CD4-positive, alpha-beta T cell (primary cell): ENCODE measurements at places on chromosomes 7 and 10. TPM values are rescaled to one million over a fixed set of nuclear protein-coding genes. Genes with fewer than 3 reads are reported as not detected.

DNA sequence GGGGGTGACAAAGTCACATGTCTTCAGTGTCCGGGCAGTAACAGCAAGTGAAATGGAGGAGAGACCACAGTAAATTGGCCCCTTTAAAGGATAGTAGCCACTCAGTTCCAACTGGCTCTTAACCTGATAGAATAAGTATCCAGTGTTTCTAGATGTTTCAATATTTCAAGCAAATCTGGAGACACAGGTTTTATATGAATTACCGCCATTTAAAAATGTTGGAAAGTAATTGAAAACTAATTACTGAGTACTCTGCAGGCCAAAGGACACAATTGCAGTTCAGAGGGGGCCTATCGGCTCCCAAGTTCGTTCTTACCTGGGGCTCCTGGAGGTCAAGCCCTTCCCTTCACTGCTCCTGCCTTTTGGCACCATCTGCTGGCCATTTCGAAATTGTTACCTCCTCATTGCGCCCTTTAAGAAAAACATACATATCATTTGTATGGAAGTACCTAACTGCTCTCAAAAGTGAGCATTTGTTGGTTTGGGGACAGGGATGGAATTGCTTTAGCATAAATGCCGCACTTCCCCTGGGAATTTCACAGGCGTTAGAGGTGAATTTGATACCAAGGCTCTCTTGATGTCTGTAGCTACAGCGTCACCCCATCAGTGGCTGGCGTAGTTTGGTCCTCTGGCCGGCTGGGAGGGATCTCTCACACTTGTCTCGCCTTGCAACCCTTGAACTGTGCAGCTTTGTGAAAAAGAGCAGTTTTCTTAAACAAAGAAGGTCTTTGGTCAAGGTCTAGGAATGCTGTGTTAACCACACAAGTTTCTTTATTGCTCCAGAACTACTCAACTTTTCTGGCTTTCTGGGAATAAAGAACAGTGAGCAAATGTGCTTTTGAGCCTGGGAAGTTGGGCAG lies 220.0 kb downstream of the ARHGAP21 start:
- H3K4me1 ChIP-seq: no peaks in the 10 kb centered on the region
- H3K36me3 ChIP-seq: no peaks in the 10 kb centered on the region
- no peak for DNase-seq
- peaks cover 3% of the 10 kb centered on the region for H3K27me3 ChIP-seq

- no peaks in the 10 kb centered on the region for H3K4me1 ChIP-seq
- H3K27ac ChIP-seq: no peak overlapping the region
- DNase-seq: no peak
- no peaks in the 10 kb centered on the region for H3K27me3 ChIP-seq
Observed at GRCh38 chr10:108327706-108328105, 1163.2 kb upstream of the SORCS1 start.

- H3K27ac ChIP-seq: no peak overlapping the region
- no peaks in the 10 kb centered on the region for H3K27me3 ChIP-seq
- DNase-seq: no peak
- H3K4me3 ChIP-seq: no peak overlapping the region
- no peaks in the 10 kb centered on the region for H3K36me3 ChIP-seq
Observed at GRCh38 chr10:59678884-59679301, 30.8 kb downstream of the SLC16A9 start.

- no peaks in the 10 kb centered on the region for H3K36me3 ChIP-seq
- no peak overlapping the region for H3K27ac ChIP-seq
- no peaks in the 10 kb centered on the region for H3K4me1 ChIP-seq
Observed at GRCh38 chr10:133511907-133512528, 15.1 kb upstream of the CYP2E1 start.

GRCh38 chr10:61166065-61166464 lies 222.1 kb upstream of the RHOBTB1 start:
- no peaks in the 10 kb centered on the region for H3K36me3 ChIP-seq
- H3K27ac ChIP-seq: no peak overlapping the region
- no peaks in the 10 kb centered on the region for H3K4me1 ChIP-seq
- no peak for DNase-seq
- no peaks in the 10 kb centered on the region for H3K27me3 ChIP-seq
- no peak overlapping the region for H3K4me3 ChIP-seq

DNA sequence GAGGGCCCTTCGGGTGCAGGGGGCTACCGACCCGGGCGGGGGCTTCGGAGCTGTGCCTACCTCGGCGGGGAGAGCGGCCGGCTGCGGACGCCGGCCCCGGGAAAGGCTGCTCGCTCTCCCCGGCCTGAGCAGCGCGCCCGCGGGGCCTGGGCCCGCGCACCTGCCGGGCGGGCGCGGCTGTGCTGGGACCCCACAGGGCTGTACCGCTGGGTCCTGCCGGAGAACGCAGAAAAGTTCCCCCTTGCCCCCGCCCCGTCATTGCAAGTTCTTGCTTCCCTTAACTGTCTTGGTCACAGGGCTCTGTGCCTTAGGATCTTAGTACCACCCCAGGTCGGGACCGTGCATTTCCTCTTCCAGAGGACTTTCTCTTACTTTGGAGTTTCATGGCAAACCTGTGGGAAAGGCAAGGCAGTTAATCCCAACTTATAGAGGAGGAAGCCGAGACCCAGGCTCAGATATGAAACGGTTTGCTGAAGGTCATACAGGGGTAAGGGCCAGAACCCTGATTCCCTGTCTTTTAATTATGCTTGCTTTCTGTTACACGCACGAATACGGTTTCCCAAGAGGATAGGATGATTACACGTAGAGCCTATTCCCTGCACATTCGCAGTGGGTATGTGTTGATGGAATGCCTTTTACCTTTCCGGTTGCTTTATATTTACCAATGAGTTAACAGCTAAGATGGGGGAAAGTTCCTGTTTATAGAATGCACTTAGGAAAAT lies 652 bp downstream of the PCGF5 start:
- peaks cover 15% of the 10 kb centered on the region for H3K36me3 ChIP-seq
- no peaks in the 10 kb centered on the region for H3K27me3 ChIP-seq
- peak; percentile 13 for DNase-seq
- H3K27ac ChIP-seq: no peak overlapping the region

DNA sequence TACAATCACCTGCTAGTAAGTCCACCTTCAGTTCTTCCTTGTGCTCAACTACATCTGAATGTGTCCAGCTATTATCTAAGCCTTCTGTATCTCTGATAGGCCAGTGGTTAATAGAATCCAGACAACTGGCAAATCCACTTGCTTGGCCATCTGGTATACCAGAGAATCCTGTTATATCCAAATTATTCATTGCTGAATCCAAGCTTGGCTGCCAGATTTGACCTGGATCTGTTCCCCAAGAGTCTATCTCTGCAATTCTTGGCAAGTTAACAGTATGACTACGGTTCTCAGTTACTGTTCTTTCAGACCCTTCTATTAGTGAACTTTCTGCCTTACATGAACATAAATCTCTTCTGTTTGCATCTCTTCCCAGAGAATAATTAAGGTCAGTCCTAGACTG lies 154.6 kb upstream of the TARP start:
- H3K36me3 ChIP-seq: no peaks in the 10 kb centered on the region
- DNase-seq: no peak
- peaks cover 10% of the 10 kb centered on the region for H3K4me1 ChIP-seq
- no peaks in the 10 kb centered on the region for H3K27me3 ChIP-seq
- no peak overlapping the region for H3K4me3 ChIP-seq

- peaks cover 35% of the 10 kb centered on the region for H3K4me1 ChIP-seq
- no peaks in the 10 kb centered on the region for H3K27me3 ChIP-seq
- H3K36me3 ChIP-seq: no peaks in the 10 kb centered on the region
- H3K27ac ChIP-seq: no peak overlapping the region
- H3K4me3 ChIP-seq: no peak overlapping the region
Observed at GRCh38 chr7:1987591-1988532, 244.9 kb downstream of the MAD1L1 start.

- no peaks in the 10 kb centered on the region for H3K36me3 ChIP-seq
- no peak overlapping the region for H3K4me3 ChIP-seq
- no peak for DNase-seq
- H3K4me1 ChIP-seq: no peaks in the 10 kb centered on the region
- peaks cover 2% of the 10 kb centered on the region for H3K27me3 ChIP-seq
Observed at GRCh38 chr10:133592716-133593115, 27.3 kb upstream of the SYCE1 start.

GRCh38 chr10:6918305-6918704 lies 338.2 kb upstream of the PRKCQ start:
- H3K36me3 ChIP-seq: no peaks in the 10 kb centered on the region
- H3K27ac ChIP-seq: no peak overlapping the region
- H3K4me3 ChIP-seq: no peak overlapping the region
- peaks cover 8% of the 10 kb centered on the region for H3K4me1 ChIP-seq
- DNase-seq: peak; percentile 78

DNA sequence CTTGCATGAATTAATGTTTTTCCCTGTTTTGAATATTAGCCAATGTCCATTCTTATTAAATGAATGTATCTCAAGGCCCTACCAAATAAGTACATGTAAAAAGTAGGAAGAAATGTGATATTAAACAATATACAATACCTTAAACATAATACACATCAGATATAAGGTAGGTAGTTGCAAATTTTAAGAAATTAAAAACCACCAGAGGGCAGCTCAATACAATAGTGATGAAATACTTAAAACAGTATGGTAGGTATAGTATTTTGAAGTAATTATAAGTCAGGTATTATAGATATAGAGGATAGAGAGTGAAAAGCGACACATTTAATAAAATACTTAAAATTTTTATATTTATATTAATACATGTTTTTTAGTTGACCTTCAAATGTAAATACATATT lies 43.6 kb upstream of the CDK14 start:
- H3K36me3 ChIP-seq: no peaks in the 10 kb centered on the region
- no peak for DNase-seq
- H3K27ac ChIP-seq: no peak overlapping the region
- H3K4me3 ChIP-seq: no peak overlapping the region

- H3K4me3 ChIP-seq: no peak overlapping the region
- H3K27ac ChIP-seq: no peak overlapping the region
- no peak for DNase-seq
- H3K27me3 ChIP-seq: no peaks in the 10 kb centered on the region
- H3K36me3 ChIP-seq: no peaks in the 10 kb centered on the region
Observed at GRCh38 chr7:14836571-14837189, 65.9 kb downstream of the DGKB start.

DNA sequence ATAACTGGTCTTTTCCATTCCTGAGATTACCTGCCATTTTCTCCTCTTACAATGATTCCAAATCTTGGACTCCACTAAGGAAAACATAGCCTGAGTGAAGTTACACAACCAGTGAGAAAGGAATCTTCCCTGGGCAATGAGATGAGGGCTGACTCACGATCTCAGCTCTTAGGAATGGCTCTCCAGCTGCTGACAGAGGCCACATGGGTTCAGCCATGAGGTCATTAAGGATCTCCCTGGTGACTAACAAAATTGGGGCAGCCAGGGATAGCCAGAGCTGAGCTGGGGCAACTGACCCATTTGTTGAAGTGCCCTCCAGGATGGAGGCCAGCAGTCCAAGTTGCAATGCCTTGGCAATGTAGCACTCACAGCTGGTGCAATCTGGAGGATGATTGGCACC lies 78.7 kb upstream of the MKLN1 start:
- DNase-seq: no peak
- H3K36me3 ChIP-seq: no peaks in the 10 kb centered on the region
- H3K4me3 ChIP-seq: no peak overlapping the region
- no peaks in the 10 kb centered on the region for H3K4me1 ChIP-seq
- H3K27me3 ChIP-seq: no peaks in the 10 kb centered on the region

DNA sequence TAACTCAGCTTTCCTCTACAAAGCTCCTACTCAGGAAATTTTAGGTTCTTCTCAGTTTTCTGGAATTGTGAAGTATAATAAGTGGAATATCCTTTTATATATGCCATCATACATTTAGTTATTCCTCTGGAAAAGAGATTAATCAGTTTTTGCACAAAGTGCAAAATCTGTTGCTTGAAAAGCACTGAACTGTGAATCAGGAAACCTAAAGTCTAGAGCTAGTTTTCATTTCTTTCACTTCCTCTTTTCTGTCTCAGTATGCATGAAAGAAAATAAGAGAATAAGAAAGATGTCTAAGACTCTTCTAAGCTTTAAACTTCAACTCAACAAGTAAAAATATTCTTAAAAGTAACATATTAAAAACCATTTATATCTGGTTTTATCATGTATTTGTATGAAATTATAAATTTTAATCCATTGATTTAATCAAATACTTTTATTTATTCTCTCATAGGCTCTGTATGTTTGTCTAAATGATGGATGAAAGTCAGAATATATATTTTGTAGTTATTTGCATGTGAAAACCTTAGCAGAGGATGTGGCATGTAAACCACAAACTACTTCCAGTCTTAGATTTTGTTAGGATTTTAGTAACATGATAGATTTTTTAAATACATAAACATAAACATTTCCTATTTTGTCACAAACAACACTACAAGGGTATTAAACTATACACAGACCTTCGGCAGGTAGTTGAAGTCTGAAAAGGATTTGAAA lies 1073.0 kb downstream of the XPNPEP1 start:
- H3K36me3 ChIP-seq: no peaks in the 10 kb centered on the region
- H3K4me1 ChIP-seq: no peaks in the 10 kb centered on the region
- no peak overlapping the region for H3K4me3 ChIP-seq
- H3K27ac ChIP-seq: no peak overlapping the region

GRCh38 chr10:33238643-33239042 lies 95.8 kb downstream of the NRP1 start:
- no peak for DNase-seq
- no peaks in the 10 kb centered on the region for H3K27me3 ChIP-seq
- no peaks in the 10 kb centered on the region for H3K36me3 ChIP-seq
- no peak overlapping the region for H3K4me3 ChIP-seq
- H3K27ac ChIP-seq: no peak overlapping the region

- no peaks in the 10 kb centered on the region for H3K4me1 ChIP-seq
- no peak overlapping the region for H3K4me3 ChIP-seq
- H3K27me3 ChIP-seq: no peaks in the 10 kb centered on the region
Observed at GRCh38 chr7:114623146-114623545, 208.5 kb downstream of the FOXP2 start.

- H3K4me1 ChIP-seq: no peaks in the 10 kb centered on the region
- H3K27me3 ChIP-seq: no peaks in the 10 kb centered on the region
- no peak for DNase-seq
- H3K27ac ChIP-seq: no peak overlapping the region
- no peak overlapping the region for H3K4me3 ChIP-seq
- no peaks in the 10 kb centered on the region for H3K36me3 ChIP-seq
Observed at GRCh38 chr7:144548556-144548955, 145.1 kb upstream of the NOBOX start.

GRCh38 chr10:93417921-93418320 lies 64.2 kb downstream of the MYOF start:
- no peak for DNase-seq
- no peak overlapping the region for H3K27ac ChIP-seq
- H3K4me1 ChIP-seq: peaks cover 21% of the 10 kb centered on the region
- no peaks in the 10 kb centered on the region for H3K36me3 ChIP-seq
- no peak overlapping the region for H3K4me3 ChIP-seq
- no peaks in the 10 kb centered on the region for H3K27me3 ChIP-seq

- H3K4me1 ChIP-seq: peaks cover 2% of the 10 kb centered on the region
- H3K27ac ChIP-seq: no peak overlapping the region
- H3K36me3 ChIP-seq: peaks cover 16% of the 10 kb centered on the region
- no peak for DNase-seq
Observed at GRCh38 chr7:105788816-105789349, 87.5 kb downstream of the ATXN7L1 start.

GRCh38 chr10:115004236-115004862 lies 66.4 kb downstream of the TRUB1 start:
- H3K27me3 ChIP-seq: peaks cover 4% of the 10 kb centered on the region
- H3K27ac ChIP-seq: no peak overlapping the region
- H3K36me3 ChIP-seq: no peaks in the 10 kb centered on the region

Gene LOXL4
- total RNA-seq: not detected

Gene NPSR1
- total RNA-seq: not detected

Gene CAV2
- total RNA-seq: not detected

Gene WNT2
- not detected for total RNA-seq

Gene LRMDA
- not detected for total RNA-seq

Gene NRBF2
- total RNA-seq: 25.6 TPM

Gene TBC1D12
- 0.42 TPM for total RNA-seq

Gene SMKR1
- total RNA-seq: 0.49 TPM

Gene LGI1
- total RNA-seq: not detected

Gene BTBD16
- total RNA-seq: not detected

Gene TMEM178B
- not detected for total RNA-seq

Gene POR
- total RNA-seq: 54.8 TPM
